ENCODE measurements at places on chromosomes 12 and 14. TPM values are rescaled to one million over a fixed set of nuclear protein-coding genes. Genes with fewer than 3 reads are reported as not detected.

Gene ZNF268
- 22.3 TPM for total RNA-seq

Gene VRTN
- total RNA-seq, result not detected

Gene NDUFA12
- 184 TPM for total RNA-seq

Gene EXOC3L4
- 2.4 TPM for total RNA-seq

Gene PAH
- not detected for total RNA-seq

Gene FSCB
- total RNA-seq, result 0.22 TPM

Gene SERPINA1
- 0.22 TPM for total RNA-seq

Gene PHLDA1
- 131 TPM for total RNA-seq

Gene ATG14
- total RNA-seq, result 11.3 TPM

Gene WNT1
- not detected for total RNA-seq

Gene SNRNP35
- total RNA-seq, result 15.5 TPM

Gene CPNE6
- total RNA-seq, result under 0.01 TPM

Gene SMIM41
- total RNA-seq, result 1.0 TPM

Gene PZP
- total RNA-seq, result not detected

Gene TMEM119
- 104 TPM for total RNA-seq

Data from placental pericyte (primary cell).